ENCODE measurements at places on chromosomes 5 and 9.

DNA sequence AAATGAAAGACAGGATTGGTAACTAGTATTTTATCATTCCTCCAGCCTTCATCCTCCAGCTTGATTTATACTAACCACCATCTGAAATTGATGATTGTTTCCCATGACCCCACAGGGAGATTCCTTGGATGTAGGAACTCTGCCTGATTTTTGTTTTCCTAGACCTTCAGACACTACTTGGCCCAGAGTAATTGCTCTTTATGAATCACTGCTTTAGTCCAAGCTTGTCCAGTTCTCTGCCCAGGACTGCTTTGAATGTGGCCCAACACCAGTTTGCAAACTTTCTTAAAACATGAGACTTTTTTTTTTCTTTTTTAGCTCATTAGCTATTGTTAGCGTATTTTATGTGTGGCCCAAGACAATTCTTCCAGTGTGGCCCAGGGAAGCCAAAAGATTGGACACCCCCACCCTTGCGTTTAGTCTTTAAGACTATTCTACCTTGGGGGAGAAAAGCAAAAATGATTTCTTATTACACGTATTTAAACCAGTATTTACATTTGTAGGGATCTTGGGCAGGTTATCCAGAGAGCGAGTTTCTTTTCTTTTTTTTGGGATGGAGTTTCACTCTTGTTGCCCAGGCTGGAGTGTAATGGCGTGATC is 18.4 kb downstream of the BASP1 start:
- no peak for DNase-seq

DNA sequence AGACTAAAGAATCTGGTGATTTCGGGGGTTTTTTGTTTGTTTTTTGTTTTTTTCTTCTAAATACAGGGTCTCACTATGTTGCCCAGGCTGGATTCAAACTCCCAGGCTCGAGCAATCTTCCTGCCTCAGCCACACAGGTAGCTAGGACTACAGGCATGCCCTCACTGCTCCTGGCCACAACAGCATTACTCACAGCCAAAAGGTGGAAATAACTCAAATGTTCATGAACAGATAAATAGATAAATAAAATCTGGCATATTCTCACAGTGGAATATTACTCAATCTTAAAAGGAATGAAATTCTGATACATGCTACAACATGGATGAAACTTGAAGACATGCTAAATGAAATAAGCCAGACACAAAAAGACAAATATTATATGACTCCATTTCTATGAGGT is 19.8 kb upstream of the RAD23B start:
- DNase-seq = no peak

GRCh38 chr5:56264417-56265025 is 31.4 kb upstream of the ANKRD55 start:
- DNase-seq = no peak

DNA sequence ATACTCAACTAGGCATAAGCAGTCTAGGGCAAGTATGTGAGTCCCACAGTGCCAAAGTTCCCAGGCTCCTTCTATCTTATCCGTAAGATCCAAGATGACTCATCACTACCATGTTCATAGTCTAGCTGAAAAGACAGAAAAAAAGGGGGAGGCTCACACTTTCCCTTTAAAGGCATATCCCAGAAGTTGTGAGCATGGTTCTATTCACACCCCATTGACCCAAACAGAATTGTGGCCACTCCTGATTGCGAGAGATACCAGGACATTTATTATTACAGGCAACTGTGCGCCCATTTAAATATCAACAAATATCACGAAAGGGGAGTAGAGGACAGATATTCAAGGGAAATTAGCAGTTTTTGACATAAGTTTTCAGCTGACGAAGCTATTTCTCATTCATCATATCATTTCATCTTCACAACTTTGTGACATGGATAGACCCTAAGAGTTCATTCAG is 8.1 kb upstream of the PFDN1 start:
- no peak for DNase-seq

DNA sequence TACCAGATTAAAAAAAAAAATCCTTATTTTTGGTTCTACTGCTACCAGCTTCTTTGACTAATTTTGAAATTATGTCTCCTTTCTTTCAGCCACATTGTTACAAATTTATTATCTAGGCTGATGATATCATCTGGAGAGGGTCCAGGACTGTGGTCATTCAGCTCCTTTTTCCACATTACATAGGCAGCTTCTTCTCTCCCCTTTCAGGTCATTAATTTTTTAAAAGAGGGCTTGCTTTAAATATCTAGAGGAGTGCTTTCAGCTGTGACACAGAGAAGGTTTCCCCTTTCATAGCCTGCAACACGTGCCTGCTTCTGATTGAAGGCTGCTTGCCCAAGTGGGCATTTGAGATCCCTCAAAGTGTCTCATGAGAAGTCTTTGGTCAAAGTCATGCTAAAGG is 155.7 kb upstream of the PAPPA start:
- no peak for DNase-seq

DNA sequence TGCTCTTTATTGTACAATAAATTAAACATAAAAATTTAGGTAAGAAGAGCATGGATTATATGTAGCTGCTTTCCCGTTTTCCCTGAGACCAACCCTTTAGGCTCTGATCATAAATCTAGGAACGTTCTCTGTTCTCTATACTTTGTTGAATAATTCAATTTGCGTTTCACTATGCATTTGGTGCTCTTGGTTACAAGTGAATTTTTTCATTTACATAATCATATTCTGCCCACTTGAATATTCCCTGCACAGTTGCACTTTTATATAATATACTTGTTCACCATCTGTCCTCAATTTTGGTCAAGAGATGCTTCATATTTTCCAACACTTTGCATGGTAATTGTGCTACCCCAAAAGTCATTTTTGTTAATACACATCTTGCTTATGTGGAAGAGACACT is 741.8 kb downstream of the CDH12 start:
- no peak for DNase-seq

- DNase-seq = no peak
Measured at GRCh38 chr5:145925803-145926202, 10.6 kb upstream of the SH3RF2 start.

- no peak for DNase-seq
Measured at GRCh38 chr5:78959767-78960166, 25.3 kb downstream of the ARSB start.

- no peak for DNase-seq
Measured at GRCh38 chr5:95543017-95543705, 11.6 kb downstream of the SKIC3 start.

DNA sequence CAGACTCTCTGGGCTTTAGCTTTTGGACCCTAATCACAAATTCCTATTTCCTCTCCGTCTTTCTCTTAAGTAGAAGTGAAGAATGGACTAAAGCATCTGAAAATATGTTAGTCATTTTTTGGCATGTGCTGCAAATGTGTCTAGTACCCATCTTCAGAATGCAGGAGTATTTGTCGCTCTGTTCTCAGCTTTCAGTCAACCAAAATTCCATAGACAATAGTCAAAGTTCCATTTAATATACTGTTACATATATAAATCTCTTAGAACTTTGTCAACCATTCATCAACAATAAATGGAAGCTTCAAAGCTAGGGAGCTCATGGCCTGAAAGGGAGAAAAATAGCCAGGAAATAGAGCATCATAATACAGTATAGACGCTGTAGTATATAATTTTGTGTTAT is 509.4 kb downstream of the BNC2 start:
- no peak for DNase-seq

- DNase-seq = no peak
Measured at GRCh38 chr5:77032635-77033034, 2.4 kb downstream of the AGGF1 start.

- no peak for DNase-seq
Measured at GRCh38 chr9:88809355-88810161, 181.7 kb upstream of the S1PR3 start.

- DNase-seq = no peak
Measured at GRCh38 chr9:127130661-127131538, 8.5 kb upstream of the ANGPTL2 start.

GRCh38 chr5:108437425-108437824 is 55.5 kb upstream of the FBXL17 start:
- DNase-seq = no peak

- no peak for DNase-seq
Measured at GRCh38 chr5:74866596-74867162, 492 bp upstream of the FAM169A start.

- DNase-seq = no peak
Measured at GRCh38 chr9:136943291-136944211, 987 bp downstream of the FBXW5 start.

GRCh38 chr5:73218552-73219171 is 45.7 kb downstream of the TMEM174 start:
- no peak for DNase-seq

- DNase-seq = peak; percentile 29
Measured at GRCh38 chr5:141618030-141618803, 583 bp downstream of the DIAPH1 start.

DNA sequence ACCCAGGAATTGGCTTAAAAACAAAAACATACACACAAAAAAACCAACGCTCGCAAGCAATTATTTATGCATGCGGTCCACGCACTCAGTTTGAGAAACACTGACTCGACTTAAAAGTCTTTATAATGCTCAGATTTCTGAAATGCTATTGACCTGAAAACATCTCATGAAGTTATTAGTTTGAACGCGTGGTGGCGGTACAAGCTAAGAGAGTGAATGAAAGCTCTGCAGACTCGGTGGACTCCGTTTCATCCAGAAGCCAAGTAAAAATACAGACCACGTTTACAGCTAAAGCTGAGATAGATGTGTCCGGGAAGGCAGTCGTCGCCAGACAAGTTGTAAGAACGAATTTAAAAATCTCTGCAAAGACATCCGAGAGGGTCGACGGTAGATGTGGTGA is at the start of gene PCDHB6:
PCDHB6 (plus strand) TSS at position 246 of the 400 bp plus-strand sequence. CDS start 201 bp downstream, outside the sequence.
- no peak for DNase-seq

DNA sequence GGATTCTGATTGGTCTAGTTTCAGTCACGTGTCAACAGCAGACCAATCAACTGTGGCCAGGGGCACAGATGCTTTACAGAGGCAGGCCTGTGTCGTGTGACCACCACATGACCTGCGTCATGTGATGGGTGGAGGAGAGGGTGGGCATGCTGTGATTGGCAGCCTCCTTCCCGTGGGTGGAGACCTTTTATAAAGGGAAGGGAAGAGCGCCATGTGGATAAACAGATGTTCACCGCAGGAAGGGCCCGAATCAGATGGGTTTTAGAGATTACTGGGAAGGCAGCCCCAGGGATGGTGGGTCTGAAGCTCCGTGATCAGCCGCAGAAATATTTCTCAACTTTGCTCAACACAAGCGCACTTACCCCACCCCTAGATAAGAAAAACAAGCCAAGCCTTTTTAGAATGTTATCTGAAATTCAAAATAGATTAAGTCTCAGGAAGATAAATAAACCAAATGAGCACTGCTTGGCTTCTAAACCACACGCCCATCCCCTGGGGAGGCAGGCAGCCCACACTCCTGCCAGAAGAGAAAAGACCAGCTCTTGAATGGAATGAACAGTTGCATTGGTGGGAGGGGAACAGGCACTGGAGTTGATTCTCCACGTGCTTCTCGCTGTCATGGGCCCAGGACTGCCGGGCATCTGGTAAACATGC is 43.6 kb downstream of the ROPN1L start:
- no peak for DNase-seq

GRCh38 chr5:157497875-157498611 is 38.0 kb downstream of the NIPAL4 start:
- no peak for DNase-seq

DNA sequence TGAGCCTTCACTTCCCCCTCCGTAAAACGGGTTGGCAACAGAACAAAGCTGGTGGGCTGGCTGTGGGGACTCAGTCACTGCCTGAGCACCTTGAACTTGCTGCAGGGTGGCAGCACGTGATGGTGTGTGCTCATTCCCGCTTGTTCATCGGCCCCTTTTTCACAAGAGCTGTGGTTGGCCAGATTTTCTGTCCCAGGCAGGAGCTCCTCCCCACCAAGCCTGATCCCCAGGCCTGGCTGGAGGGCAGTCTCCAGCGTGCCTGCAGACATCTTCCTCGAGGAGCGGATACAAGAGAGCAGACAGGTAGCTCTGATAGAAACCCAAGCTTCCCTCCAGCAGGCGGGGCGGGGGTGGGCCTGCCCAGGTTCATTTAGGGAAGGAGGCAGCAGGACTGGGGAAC is 61.9 kb upstream of the ORM1 start:
- no peak for DNase-seq

GRCh38 chr5:14231890-14232289 is 88.7 kb downstream of the TRIO start:
- DNase-seq = no peak

- DNase-seq = no peak
Measured at GRCh38 chr5:160940725-160941124, 88.7 kb upstream of the ATP10B start.

GRCh38 chr9:571741-572140 is 269.8 kb upstream of the DMRT1 start:
- no peak for DNase-seq

- no peak for DNase-seq
Measured at GRCh38 chr5:85205430-85205829, 820.8 kb upstream of the EDIL3 start.

GRCh38 chr5:120684749-120685415 is 220.8 kb downstream of the PRR16 start:
- no peak for DNase-seq

- DNase-seq = no peak
Measured at GRCh38 chr5:32767948-32768467, 56.9 kb downstream of the NPR3 start.

GRCh38 chr5:113493446-113493845 is 5.2 kb upstream of the MCC start:
- no peak for DNase-seq

DNA sequence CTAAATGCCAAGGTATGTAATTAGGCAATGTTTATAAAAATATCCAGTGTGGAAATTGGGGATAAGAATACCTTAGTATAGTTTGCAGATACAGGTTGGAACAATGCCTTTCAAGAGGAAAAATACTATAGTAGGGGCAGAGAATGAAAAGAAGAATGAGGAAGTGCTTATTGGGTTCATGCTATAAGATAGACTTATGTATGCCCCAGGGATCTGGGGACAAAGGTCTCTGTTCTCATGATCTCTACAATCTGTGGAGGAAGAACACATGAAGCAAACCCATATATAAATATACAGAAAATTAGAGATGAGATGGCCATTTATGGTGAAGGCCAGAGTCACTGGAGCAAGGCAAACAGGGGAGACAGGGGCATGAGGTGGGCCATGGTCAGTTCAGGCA is 106.5 kb upstream of the DAB2 start:
- no peak for DNase-seq

- DNase-seq = no peak
Measured at GRCh38 chr5:171827162-171827561, 41.5 kb downstream of the SMIM23 start.

DNA sequence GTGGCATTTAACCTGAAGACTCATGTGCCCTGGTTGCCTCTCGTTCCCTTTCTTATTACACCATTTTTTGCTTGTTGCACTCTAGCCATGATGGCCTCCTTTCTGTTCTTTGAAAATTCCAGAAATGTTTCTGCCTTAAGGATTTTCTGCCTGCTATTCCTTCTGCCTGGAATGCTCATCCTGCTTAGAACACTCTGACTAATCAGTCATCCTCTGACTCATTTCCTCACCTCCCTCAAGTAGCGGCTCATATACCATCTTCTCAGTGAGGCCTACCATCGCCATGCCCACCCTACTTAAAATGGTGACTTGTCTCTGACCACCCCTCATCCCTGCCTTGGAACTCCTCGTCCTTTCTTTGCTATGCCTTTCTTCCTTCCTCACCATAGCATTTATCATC is 68.8 kb downstream of the KIF4B start:
- no peak for DNase-seq

- DNase-seq = no peak
Measured at GRCh38 chr9:10434412-10434811, 178.4 kb downstream of the PTPRD start.
